Stimulated activated CD4-positive, alpha-beta T cell treated with anti-CD3 and anti-CD28 coated beads, Interleukin-2, amount 100 ng/mL, for 48 hours (primary cell): ENCODE measurements at places on chromosomes 2 and 18.

- DNase-seq: no peak
Observed at GRCh38 chr2:202432776-202433175, 56.6 kb downstream of the BMPR2 start.

DNA sequence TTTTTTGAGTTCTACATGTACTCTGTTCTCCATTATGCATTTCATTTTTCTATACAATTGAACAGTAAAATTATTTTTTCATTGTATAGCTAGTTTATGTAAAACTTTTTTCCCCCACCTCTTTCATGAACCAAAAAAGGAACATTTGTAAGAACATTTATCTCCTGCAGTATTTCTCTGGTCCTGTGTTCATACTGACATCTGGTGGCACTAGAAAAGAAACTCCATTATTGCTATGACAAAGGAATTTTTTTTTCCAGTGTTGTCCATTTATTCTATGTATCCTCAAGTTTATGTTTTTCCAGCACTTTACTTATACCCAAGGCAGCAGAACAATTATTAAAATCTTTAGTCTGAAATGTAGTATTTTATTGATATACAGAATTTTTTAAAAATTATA is 27.4 kb upstream of the CHAC2 start:
- DNase-seq: no peak

- DNase-seq: no peak
Observed at GRCh38 chr2:126910637-126911036, 11.9 kb downstream of the TEX51 start.

DNA sequence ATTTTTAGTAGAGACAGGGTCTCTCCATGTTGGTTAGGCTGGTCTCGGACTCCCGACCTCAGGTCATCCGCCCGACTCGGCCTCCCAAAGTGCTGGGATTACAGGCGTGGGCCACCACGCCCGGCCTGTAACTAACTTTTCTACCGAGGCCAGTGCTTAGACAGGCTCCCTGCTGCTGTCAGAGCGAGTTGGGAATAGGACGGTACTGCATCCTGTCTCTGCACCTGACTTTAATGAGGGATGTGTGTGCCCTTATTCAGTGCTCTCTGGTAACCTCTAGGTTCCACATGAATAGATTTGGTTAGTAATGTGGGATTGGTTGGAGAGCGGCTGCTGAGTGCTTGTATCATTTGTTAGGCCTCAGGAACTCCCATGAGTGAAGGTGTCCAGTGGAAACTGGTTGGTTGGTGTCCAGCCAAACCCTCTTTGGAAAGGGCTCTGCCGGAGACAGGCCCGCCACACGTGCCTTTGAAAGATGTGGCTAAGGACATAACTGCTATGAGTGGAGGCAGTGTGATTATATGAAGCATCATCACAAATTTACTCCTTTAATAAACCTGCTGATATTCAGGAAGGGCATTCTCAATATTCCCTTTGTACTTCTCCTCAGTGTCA is 36.6 kb downstream of the MYOM1 start:
- DNase-seq: no peak

- no peak for DNase-seq
Observed at GRCh38 chr2:30701782-30702181, 105.5 kb downstream of the CAPN13 start.

DNA sequence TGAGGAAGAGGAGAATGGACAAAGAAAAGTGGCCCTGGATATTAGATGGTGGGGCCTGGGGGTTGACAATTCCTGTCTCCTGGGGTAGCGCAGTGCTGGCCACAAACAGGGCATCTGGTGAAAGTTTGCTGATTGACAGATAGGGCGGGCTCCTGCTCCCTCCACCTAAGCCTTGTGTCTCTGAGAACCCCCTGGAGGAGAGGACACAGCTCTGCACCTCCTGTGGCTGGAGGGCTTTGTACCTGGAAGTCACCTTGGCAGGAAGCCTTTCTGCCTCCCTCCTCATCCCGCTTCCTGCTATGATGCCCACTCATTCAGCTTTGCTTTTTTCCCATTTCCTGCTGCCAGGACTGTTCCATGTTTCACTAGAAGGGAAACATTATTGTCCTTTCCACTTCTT is 72.4 kb downstream of the RHOB start:
- no peak for DNase-seq

DNA sequence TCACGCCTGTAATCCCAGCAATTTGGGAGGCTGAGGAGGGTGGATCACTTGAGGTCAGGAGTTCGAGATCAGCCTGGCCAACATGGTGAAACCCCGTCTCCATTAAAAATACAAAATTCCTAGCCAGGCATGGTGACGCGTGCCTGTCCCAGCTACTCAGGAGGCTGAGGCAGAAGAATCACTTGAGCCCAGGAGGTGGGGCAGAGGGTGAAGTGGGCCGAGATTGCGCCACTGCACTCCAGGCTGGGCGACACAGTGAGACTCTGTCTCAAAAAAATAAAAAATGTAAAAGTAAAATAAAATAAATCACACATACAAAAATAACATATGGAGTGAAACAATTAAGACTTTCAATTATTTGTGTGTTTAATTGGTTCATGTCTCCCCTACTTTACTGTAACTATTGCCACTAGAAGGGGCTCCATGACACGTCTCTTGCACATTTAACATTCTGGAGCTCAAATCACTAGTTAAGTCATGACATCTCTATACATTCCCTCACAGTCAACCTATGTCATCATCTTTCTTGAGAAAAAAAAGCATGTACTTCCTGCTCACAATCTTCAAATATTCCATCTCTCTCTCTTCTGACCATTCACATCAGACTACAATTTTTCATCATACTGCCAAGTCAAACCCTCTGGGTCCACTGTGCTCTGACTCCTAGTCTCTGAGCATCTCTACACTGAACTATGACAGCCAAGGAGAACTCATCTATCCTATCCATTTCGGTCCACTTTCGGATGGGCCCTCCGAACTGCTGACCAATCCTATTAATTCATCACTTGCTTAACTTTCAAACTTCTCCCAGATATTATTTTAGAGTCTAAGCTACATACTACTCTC is 6.7 kb downstream of the GFPT1 start:
- no peak for DNase-seq

DNA sequence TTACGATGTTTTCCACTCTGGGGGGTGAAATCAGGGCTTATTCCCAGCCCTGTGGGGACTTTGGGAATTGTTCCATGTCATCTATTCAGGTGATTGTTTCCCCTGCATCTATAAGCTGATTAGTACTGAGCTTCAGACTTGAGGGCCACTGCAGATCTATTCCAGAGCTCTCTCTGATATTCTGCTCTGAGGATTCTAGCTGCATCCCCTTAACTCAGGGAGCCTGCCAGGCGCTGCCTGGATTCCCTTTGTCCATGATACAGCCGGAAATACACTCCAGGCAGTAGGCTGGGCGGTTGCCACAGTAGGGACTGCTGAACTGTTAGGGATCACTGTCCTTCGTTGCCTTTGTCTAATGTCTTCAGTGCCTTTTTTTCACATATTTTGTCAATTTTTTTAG is 31.3 kb downstream of the PTRHD1 start:
- DNase-seq: no peak

GRCh38 chr2:121650315-121650930 is 1.2 kb upstream of the CLASP1 start:
- DNase-seq: peak; percentile 16

DNA sequence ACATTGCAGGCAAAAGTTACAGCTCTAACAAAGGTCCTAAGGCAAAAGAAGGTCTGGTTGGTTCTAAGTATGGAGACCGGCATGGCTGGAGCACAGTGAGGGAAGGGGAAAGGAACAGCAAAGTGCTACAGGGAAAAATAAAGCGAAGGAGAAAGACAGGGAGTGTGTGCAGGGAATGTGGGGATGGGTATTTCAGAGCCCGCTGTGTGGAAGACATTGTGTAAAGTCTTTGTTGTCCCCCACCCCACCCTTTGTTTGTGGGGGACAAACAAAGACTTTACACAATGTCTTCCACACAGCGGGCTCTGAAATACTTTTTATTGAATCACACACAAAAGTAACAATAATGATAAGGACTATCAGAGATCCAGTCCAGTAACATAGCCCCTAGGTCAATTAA is 28.9 kb upstream of the C2orf15 start:
- DNase-seq: no peak
